ENCODE measurements at places on chromosomes 3 and 15.

DNA sequence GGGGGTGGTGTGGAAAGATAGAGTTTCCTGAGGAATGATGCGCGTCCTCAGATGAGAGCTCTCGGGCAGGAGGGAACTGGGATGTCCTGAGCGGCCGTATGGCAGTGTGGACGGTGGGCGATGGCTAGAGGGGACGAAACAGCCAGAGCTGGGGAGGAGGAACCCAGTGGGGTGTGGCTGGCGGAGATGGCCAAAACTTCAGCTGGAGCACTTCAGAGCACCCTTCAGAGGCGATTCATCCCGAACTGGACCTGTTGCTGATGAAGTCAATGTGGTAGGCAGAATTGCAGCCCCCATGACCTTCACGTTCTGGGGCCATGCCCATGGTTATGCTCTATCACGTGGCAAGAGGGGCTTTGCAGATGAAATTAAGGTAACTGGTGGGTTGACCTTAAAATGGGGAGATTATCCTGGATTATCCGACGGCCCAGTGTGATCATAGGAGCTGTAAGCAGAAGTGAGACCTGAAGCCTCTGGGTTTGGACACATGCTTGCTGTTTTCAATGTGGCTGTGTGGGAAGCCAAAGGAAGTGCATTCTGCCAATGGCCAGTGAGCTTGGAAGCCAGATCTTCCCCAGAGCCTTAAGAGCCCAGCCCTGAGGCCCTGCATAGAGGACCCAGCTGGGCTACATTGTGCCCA is 52.3 kb downstream of the ATP1B3 start:
- no peak for DNase-seq

GRCh38 chr3:171123915-171124314 is 97.4 kb upstream of the SLC2A2 start:
- no peak for DNase-seq

DNA sequence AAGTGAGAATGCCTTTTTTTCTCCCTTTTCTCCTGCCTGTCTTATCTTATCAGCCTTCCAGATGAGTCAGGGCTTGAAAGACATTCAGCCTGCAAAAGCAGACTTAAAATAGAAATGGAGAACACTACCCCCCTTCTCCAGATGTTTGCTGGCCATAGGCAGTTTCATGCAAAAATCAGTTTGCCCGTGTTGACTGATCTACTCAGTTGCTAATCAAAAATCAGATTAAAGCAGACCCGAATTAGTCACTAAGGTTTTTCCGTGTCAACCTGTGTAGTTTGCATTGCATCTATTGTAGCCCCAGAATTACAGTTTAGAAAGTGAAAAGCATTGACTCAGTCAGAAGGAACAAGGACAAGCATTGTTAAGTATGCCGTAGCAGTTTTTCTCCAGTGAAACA is 56.2 kb downstream of the IL5RA start:
- DNase-seq: no peak

DNA sequence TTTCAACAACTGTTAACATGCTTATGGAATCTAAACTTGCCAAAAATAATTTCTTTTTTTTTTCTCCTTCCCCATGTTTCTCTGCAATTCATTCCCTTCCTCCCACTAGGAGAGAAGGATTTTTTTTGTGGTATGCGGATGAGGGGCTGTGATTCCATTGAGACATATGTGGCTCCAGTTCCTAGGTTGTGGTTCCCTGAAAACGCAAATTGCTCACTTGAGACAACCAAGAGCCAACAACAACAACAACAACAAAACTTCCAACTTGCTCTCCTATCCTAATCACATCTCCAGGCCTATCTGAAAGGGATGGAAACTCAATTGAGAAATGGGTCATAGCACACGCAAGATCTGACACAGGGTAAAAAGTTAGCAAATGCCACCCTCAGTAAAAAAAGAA is 406.5 kb upstream of the TGFBR2 start:
- no peak for DNase-seq

DNA sequence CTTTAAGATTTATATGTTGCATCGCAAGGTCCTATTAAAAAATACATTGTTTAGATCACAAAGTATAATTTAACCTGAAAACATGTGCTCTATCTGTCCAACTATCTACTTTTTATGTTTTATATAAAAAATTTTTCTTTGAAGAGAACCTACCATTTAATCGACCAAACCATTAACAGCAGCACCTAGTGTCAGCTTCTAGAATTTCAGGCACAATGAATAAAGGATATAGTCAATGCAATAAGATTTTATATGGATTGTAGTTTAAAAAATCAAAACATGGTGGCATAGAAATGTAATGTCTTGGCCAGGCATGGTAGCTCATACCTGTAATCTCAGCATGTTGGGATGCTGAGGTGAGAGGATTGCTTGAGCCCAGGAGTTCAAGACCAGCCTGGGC is 313.7 kb downstream of the GAP43 start:
- no peak for DNase-seq

- DNase-seq: no peak
These were observed 132.2 kb upstream of the BNIP2 start for GRCh38 chr15:59821286-59821685.

GRCh38 chr3:120350401-120350941 is 1.3 kb upstream of the LRRC58 start:
- no peak for DNase-seq

- DNase-seq: no peak
These were observed 167.3 kb downstream of the NECTIN3 start for GRCh38 chr3:111238885-111239284.

DNA sequence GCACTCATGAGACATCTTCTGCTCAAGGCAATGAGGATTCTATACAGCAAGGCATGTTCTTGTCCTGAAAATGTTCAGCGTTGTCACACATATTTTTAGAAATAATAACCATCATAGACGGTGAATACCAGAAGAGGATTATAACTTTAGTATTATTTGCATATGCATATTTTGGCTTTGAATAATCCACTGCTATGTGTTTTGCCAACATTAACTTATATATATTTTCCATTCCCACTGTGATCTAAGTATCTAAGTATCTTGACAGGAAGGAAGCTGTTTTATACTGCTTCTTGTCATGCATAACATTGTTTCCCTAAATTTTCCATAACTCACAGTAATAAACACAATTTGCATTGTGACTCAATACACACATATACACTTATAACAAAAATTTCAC is 509.5 kb downstream of the TBL1XR1 start:
- no peak for DNase-seq

- no peak for DNase-seq
These were observed 55.0 kb upstream of the EPHB3 start for GRCh38 chr3:184506561-184506991.

- no peak for DNase-seq
These were observed 70.5 kb upstream of the GOLGA8B start for GRCh38 chr15:34653992-34654391.

GRCh38 chr15:38369936-38370478 is 83.9 kb upstream of the FAM98B start:
- DNase-seq: no peak

GRCh38 chr3:182597621-182598041 is 195.7 kb upstream of the ATP11B start:
- no peak for DNase-seq

- DNase-seq: no peak
These were observed 61.8 kb upstream of the P3H2 start for GRCh38 chr3:190182418-190183043.

GRCh38 chr3:37039161-37039846 is 46.0 kb downstream of the MLH1 start:
- no peak for DNase-seq

- peak; percentile 33 for DNase-seq
These were observed 196.4 kb downstream of the VGLL3 start for GRCh38 chr3:86794361-86795065.

DNA sequence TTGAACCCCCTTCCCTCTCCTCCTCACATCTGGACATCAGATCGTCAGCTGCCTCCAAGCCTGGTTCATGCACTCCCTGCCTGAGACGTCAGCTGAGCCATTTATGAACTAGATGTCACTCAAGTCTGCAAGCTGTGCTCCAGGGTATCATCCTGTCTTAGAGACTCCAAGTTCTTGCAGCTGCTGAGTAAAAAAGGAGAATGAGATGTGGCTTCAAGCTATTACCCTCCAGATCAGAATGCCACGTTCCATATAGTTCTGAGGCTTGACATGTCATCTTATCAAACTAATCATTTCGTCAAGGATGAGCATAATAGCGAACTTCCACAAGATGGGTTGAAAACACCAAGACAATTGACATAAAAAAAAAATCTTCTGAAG is 766.3 kb downstream of the TBL1XR1 start:
- no peak for DNase-seq

DNA sequence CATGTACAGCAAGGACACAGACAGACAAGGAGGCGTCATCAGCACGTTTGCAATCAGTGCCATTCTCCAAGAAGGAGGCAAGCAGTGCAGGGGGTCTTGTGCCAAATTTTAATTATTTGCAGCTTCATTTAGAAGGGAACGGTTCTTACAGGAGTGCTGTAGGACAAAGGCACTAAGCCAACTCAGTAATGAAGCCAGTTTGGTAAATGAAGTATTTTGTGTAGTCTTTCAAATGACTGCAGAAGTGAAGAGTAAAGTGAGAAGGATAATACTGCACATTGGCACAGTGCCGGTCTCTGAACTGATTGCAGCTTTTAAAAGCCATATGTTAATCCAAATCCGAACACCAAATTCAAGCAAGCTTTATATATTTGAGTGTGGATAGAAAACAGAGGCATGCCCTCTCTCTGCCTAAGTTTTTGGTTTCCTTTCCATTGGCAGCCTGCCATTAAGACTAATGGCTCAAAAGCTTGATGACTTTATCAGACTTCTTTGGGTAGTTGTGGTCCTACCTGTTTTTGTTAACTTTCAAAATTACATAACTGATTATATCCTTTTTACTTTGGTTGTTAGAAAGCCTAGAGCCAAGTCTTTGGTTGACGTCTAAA is 101.3 kb downstream of the SENP2 start:
- peak; percentile 97 for DNase-seq

DNA sequence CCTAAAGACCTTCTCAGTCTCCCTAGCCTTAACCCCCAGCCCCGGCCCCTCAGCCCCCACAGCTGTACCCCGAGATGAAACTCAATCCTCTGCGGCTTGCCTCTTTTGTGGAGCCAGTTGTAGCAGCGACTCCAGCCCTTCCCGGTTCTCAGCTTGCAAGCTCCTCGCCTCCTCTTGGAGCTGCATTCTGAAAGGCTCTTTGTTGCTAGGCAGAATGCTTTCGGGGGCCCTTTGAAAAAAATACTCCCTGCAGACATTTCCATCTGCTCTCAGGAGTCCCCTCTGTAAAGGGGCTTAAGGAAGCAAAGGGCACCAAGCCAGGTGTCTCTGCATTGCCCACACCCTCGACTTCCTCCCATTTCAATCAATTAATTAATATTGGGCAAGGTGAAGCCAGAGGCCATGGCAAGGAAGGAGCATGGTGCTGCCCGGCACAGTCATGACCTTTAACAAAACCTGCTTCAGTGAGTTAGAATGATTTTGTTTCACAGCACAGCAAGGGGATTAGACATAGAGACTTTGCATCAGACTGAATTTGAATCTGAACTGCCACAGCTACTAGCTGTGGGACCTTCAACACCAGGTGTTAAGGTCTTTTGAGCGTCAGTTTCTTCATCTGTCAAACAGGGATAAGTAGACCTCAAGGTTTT is 65.5 kb downstream of the SRGAP3 start:
- DNase-seq: peak; percentile 89

DNA sequence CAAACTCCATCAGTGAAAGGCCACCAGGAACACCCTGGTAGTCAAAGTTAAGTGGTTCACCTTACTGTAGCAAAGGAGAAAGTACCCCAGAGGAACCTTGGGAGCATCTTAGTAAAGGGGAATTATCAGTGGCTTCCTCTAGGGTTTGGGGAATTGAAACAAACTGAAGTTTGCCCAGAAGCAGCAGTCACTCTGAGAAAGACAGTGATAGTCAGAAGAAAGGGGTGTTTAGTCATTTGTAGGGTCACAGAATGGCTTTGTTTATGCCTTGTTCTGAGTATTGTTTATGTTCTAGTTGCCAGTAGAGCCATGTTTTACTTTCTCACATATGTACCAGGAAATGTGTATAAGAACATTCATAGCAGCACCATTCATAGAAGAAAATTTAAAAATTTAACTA is 93.8 kb downstream of the FHIT start:
- DNase-seq: no peak

- peak; percentile 81 for DNase-seq
These were observed 836.2 kb downstream of the AGBL1 start for GRCh38 chr15:86915811-86916331.

- no peak for DNase-seq
These were observed 524.5 kb upstream of the TGFBR2 start for GRCh38 chr3:30081904-30082303.

DNA sequence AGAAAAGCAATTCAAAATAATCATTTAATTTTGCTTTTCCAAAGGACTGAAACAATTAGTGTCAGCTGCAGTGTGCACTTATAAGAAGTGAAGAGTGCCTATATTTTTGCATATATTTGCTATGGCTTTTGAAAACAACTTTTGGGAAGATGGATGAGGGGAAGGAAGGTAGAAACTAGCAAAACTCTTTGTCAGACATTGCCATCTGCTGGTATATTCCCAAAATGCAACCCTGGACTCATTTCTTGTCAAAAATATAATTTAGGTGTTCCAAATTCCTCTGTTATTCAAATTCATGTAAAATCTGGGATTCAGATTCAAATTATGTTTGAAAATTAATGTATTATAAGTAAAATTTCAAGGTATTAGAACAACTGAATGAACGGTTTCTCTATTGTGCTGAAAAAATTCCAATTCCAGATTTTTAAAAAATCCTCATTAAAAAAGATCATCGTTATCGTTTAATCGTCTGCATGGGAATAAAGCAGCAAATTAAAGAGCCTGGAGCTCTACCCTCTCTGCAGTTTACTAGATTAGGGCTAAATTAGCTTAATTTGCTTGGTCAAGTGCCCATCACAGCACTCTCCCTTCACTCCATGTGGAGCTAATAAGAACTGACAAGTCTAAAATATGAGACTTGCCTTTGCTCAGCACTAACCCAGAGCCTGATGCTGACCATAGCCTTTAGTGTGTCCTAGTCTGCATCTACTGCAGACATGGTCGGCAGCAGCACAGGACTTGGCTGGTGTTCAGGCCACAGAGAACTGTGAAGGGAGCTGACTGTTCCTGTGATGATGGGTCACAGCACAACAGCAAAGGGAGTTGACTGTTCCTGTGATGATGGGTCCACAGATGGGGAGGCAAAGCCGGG is 67.9 kb upstream of the MITF start:
- DNase-seq: peak; percentile 78

- no peak for DNase-seq
These were observed 30.2 kb upstream of the FURIN start for GRCh38 chr15:90838139-90838538.

GRCh38 chr3:151878465-151878864 is 5.0 kb downstream of the SUCNR1 start:
- DNase-seq: no peak

DNA sequence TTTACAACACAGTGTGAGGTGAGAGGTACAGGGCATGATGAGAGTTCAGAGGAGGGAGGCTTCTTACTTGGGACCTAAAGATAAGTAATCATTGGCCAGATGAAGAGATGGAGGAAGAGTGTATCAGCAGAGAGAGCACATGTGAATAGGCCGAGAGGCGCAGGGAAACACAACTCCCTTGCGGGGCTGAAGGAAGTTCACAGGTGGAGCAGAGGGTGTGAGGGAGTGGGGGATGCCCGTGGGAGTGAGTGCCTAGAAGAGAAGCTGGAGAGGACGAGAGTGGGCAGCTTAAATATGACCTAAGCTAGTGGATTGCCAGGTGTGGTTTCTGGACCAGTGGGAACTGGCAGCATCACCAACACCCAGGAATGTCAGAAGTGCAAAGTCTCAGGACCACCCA is 98.2 kb upstream of the TBC1D5 start:
- DNase-seq: no peak

- DNase-seq: peak; percentile 54
These were observed 154.3 kb downstream of the NSMCE3 start for GRCh38 chr15:29115093-29115991.
